Progenitor cell of endocrine pancreas (in vitro differentiated cells): ENCODE measurements at places on chromosomes 5 and 9. TPM values are rescaled to one million over a fixed set of nuclear protein-coding genes. Genes with fewer than 3 reads are reported as not detected.
A peak's percentile ranks its signal among the peaks of the same experiment; 100 is the strongest.

- peak overlapping the region; percentile 89 for H3K4me3 ChIP-seq
- peak overlapping the region; percentile 85 for H3K27ac ChIP-seq
- no peaks in the 10 kb centered on the region for H3K27me3 ChIP-seq
These were observed 1.4 kb downstream of the ATOSB start for GRCh38 chr9:35114113-35114839.

GRCh38 chr5:158485047-158485446, 614.7 kb downstream of the EBF1 start:
- H3K36me3 ChIP-seq = no peaks in the 10 kb centered on the region
- H3K27ac ChIP-seq = no peak overlapping the region
- no peak overlapping the region for H3K4me3 ChIP-seq
- H3K27me3 ChIP-seq = peaks cover 7% of the 10 kb centered on the region

DNA sequence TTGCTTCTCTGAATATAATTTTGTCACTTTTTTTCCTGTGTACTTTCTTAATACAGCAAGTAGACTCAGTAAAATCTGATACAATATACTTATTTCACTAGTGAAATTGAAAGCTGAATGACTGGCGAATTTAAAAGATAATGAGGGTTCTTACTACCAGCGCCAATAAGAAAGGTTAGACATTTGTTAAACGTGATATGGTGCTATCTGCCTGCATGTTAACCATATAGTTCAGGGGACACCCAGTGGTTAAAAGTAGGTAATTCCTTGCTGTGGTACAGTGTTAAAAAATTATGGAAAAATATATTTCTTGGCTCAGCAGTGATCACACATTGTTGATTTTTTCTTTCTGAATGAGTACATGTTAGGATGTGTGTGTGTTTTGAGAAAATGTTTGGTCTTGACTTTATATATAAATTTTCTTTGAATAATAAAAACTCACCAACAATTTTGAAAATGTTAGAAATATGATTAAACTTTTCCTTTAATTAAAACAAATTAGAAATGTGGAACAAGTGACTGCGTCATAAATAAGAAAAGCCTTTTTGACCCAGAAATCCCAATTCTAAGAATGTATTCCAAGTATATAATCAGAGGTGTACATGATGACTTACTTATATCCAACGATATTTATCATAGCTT, 25.8 kb downstream of the CAST start:
- no peak for DNase-seq
- H3K27ac ChIP-seq = no peak overlapping the region
- no peak overlapping the region for H3K4me3 ChIP-seq
- no peaks in the 10 kb centered on the region for H3K4me1 ChIP-seq
- no peaks in the 10 kb centered on the region for H3K27me3 ChIP-seq
- H3K36me3 ChIP-seq = peaks cover 1% of the 10 kb centered on the region

DNA sequence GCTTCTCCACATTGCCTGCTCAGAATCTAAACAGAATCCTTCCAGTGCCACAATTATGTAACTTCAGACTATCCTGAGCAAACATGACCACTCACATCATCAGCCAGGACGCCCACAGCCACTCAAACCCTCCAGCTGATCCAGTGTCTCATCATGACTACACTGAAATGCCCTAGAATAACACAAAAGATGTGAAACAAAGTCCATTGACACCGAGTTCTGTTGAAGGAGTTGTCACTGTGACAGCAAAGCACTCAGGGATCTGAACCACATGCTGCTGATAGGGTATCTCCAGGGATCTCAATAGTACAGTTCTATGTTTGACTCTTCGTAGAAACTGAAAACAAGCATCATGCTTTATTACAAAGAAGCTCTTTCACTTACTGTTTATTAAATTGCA, 150.2 kb downstream of the GABBR2 start:
- H3K27me3 ChIP-seq = no peaks in the 10 kb centered on the region
- H3K36me3 ChIP-seq = no peaks in the 10 kb centered on the region
- peaks cover 4% of the 10 kb centered on the region for H3K4me1 ChIP-seq
- H3K27ac ChIP-seq = no peak overlapping the region

- no peaks in the 10 kb centered on the region for H3K27me3 ChIP-seq
- no peak overlapping the region for H3K27ac ChIP-seq
- H3K4me1 ChIP-seq = no peaks in the 10 kb centered on the region
- H3K4me3 ChIP-seq = no peak overlapping the region
- no peak for DNase-seq
- no peaks in the 10 kb centered on the region for H3K36me3 ChIP-seq
These were observed 60.9 kb downstream of the ANKRD55 start for GRCh38 chr5:56172241-56172640.

DNA sequence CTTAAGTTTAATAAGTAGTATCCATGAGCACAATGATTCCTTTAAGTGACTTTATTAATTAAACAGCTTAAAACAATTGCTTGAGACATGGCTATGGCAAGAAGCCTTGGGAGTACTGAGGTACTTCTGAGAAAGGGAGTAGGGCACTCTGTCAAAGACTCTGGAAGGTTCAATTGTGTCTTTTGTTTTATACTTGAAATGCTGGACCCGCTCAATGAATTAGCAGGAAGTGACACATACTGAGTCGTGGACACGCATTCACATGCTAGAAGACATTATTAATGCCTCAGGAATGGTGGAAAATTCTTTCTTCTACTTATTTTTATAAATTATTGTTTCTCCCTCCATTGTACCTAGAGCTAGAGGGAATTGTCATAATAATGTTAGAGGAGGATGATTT, 347.3 kb upstream of the ZNF608 start:
- H3K27me3 ChIP-seq = no peaks in the 10 kb centered on the region
- no peak overlapping the region for H3K4me3 ChIP-seq
- no peak for DNase-seq
- H3K27ac ChIP-seq = no peak overlapping the region
- H3K36me3 ChIP-seq = peaks cover 2% of the 10 kb centered on the region
- H3K4me1 ChIP-seq = peaks cover 3% of the 10 kb centered on the region

DNA sequence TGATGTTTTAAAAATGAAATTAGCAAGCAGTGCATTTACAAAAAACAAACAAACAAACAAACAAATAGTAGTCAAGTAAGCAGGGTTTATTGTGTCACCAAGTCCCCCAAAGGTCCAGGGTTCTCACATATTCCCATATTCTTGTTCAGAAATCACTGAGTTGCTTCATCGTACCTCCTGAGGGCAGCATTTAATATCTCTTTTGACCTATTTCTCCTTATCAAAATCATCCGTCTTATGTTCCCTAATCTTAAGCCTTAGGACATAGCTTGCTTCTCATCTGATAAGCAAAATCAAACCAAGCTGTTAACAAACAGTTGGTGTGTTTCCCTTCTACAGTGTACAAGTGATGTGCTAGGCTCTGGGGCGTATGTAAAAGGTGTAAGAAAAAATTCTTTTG, 109.5 kb upstream of the MAN2A1 start:
- no peaks in the 10 kb centered on the region for H3K36me3 ChIP-seq
- DNase-seq = no peak
- H3K27ac ChIP-seq = no peak overlapping the region
- no peaks in the 10 kb centered on the region for H3K4me1 ChIP-seq

DNA sequence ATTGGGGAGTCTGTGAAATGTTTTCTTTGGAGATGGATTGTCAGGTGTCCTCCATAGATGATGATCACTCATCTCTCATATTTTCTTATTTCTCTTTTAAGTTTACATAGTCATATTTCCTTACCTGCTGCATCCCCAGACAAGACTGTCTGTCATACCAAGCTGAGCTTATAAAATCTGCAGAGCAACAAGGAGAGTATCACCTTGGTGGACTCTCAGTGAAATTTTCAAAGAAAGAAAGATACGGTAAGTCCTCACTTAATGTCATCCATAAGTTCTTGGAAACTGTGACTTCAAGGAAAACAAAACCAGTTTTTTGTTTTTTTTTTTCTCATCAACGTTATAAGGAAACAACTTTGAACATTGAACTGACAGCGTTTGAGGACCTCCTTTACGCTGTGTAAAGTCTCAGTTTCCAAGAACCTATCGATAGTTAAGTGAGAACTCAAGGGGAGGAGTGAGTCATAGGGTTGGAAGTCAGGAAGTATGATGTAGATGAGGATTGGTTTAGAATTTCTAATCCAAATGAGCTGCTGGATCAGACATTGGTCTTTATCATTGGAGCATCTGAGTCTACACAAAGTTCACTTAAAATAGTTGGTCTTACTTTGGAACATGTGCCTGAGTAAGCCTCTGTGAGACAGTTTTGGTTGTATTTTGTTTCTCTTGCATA, 45.5 kb downstream of the SPIN1 start:
- peaks cover 41% of the 10 kb centered on the region for H3K36me3 ChIP-seq
- H3K4me1 ChIP-seq = peaks cover 13% of the 10 kb centered on the region
- no peaks in the 10 kb centered on the region for H3K27me3 ChIP-seq

DNA sequence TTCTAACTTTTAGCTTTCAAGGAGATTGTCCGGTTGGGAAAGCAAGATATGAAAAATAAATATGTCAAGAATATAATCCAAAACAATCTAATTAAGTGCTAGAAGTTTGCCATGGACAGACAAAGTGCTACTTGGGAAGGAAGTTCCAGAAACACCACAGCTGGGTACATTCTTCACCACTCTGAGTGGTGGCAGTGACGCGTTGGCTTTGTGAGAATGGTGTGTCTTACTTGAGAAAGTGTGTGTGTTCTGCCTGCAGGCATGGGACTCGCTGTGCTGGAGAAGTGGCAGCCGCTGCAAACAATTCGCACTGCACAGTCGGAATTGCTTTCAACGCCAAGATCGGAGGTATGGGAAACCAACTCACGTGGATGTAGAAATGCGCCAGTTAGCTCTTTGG, 177.2 kb downstream of the PCSK5 start:
- H3K27me3 ChIP-seq = no peaks in the 10 kb centered on the region
- H3K4me1 ChIP-seq = no peaks in the 10 kb centered on the region
- no peak overlapping the region for H3K27ac ChIP-seq
- no peak for DNase-seq

- H3K27me3 ChIP-seq = no peaks in the 10 kb centered on the region
- DNase-seq = no peak
- no peaks in the 10 kb centered on the region for H3K36me3 ChIP-seq
- no peak overlapping the region for H3K27ac ChIP-seq
- H3K4me1 ChIP-seq = peaks cover 11% of the 10 kb centered on the region
These were observed 121.6 kb downstream of the MEF2C start for GRCh38 chr5:88761269-88761850.

DNA sequence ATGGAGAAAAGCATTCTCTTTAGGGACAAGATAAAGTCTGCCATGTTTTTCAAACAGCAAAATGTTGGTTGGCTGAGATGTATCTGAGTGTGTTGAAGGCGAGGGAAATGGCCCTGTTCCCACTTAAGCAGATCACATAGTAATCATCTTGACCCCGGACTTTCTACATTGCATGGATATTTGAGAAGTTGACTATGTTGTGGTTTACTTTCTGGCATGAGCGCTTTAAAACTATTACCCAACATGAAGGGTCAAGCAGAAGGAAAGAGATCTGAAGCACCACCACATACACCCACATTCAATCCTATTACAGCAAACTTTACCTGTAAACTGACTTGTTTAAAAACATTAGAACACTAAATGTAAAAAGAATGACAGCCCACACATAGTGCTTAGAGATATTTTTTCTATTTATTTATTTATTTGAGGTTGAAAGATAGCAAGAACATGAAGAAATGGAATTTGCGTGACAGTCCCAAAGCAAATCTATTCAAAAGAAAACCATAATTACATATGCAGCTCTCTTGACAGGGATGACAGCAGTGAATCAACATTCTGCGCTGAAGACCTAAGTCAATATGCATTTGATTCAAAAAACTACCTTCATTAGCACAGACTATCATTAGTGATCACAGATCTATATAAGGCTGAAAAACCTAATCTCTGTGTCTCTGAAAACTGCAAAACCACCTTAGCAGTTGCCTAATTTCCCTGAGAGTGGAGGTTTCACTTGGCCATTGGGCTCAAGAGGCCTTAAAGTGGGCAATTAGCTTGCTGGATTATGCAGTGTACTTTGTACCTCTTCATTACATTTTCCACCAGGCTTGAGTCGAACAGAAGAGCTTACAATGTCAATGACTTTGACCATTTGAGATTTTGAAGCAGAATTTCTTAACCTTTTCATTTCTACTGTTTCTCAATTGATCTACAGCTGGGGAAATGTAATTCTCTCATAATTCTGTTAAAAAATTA, 195.0 kb downstream of the PDE4D start:
- DNase-seq = no peak
- H3K36me3 ChIP-seq = no peaks in the 10 kb centered on the region
- H3K27ac ChIP-seq = no peak overlapping the region
- no peaks in the 10 kb centered on the region for H3K4me1 ChIP-seq
- no peak overlapping the region for H3K4me3 ChIP-seq

DNA sequence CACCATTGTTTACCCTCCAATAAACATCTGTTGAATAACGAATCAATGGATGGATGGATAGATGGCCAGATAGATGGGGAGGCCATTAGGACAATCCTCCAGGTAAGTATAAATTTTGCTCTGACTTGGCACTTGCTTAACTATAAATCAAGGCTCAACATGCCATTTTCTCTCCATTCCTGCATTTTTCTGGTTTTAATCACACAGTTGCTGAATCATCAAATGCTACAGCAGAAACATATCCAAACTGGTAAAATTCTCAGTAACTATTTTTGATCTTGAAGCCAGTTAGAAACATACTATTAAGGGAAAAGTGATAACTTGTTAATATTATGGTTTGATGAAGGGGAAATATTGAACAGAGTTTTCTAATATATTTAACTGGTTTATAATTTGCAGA, 71.5 kb upstream of the MTAP start:
- H3K27ac ChIP-seq = no peak overlapping the region
- H3K4me1 ChIP-seq = peaks cover 2% of the 10 kb centered on the region
- H3K36me3 ChIP-seq = no peaks in the 10 kb centered on the region
- peaks cover 3% of the 10 kb centered on the region for H3K27me3 ChIP-seq
- no peak for DNase-seq
- no peak overlapping the region for H3K4me3 ChIP-seq

DNA sequence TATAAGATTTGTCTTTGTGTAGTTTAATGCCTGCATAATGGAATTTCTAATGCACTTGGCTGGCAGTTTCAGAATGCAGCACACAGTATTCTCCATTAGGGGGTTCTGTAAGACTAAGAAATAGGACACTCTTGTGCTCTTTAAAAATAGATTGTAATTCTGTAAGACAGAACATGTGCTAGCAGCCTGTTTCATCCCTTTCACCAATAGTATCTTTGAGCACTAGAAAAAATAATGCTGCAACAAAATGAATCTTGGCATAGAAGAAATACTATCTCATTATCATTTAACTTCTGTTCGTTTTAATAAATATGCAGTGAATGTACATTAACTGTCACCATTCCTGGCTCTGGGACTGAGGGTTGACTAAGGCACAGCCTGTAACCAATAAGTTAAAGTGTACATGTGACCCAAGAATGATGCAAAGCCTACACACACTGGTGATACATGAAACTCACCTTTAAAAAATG, 23.8 kb upstream of the ZNF622 start:
- peaks cover 2% of the 10 kb centered on the region for H3K27me3 ChIP-seq
- H3K27ac ChIP-seq = no peak overlapping the region
- H3K36me3 ChIP-seq = no peaks in the 10 kb centered on the region
- peaks cover 5% of the 10 kb centered on the region for H3K4me1 ChIP-seq
- H3K4me3 ChIP-seq = no peak overlapping the region
- no peak for DNase-seq

- no peak for DNase-seq
- no peak overlapping the region for H3K4me3 ChIP-seq
- H3K4me1 ChIP-seq = peaks cover 13% of the 10 kb centered on the region
These were observed 20.0 kb upstream of the FAM120AOS start for GRCh38 chr9:93473411-93473810.

- H3K36me3 ChIP-seq = no peaks in the 10 kb centered on the region
- no peak overlapping the region for H3K4me3 ChIP-seq
- H3K27me3 ChIP-seq = peaks cover 22% of the 10 kb centered on the region
- no peak overlapping the region for H3K27ac ChIP-seq
- peaks cover 7% of the 10 kb centered on the region for H3K4me1 ChIP-seq
These were observed 55.2 kb upstream of the AFAP1L1 start for GRCh38 chr5:149216496-149216895.

The DTWD2 gene
- total RNA-seq = 7.7 and 8.7 TPM in 2 replicates

The PCDHGB4 gene
- total RNA-seq = 16.1 and 17.0 TPM in 2 replicates

The LRRC19 gene
- total RNA-seq = not detected in 2 replicates

The SH3PXD2B gene
- total RNA-seq = 72.4 and 79.8 TPM in 2 replicates

The FBXO10 gene
- 22.0 TPM in 2 replicates for total RNA-seq
